Fibroblast of skin of left quadriceps (primary cell): ENCODE measurements at places on chromosomes 6 and 20.
A peak's percentile ranks its signal among the peaks of the same experiment; 100 is the strongest.

DNA sequence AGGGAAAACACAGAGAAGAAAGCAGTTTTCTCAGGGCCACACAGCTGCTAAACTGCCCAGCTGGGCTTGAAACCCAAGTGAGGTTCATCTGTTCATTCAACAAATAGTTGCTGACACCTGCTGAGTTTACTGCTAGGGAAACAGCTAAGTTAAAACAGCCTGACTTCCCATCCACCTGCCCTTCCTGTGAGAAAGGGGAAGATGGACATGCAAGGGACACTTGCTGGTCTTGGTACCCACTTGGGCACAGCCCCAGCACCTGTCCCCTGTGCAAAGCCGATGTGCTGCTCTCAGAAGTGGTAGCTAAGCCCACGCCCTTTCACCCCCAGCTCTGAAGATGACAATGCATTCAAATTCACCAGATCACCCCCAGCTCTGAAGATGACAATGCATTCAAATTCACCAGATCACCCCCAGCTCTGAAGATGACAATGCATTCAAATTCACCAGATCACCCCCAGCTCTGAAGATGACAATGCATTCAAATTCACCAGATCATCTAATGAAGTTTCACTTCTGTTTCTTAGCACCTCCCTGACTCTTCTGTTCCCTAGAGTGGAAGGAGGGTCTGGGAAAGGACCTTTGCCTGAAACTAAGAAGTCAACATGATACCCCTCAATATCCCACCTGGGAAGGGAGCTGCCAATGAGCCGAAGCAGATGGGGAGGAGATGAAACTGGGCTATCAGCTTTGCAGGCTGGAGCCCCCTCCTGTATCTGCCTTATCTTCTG lies 46.0 kb upstream of the TOP1 start:
- DNase-seq, result no peak

DNA sequence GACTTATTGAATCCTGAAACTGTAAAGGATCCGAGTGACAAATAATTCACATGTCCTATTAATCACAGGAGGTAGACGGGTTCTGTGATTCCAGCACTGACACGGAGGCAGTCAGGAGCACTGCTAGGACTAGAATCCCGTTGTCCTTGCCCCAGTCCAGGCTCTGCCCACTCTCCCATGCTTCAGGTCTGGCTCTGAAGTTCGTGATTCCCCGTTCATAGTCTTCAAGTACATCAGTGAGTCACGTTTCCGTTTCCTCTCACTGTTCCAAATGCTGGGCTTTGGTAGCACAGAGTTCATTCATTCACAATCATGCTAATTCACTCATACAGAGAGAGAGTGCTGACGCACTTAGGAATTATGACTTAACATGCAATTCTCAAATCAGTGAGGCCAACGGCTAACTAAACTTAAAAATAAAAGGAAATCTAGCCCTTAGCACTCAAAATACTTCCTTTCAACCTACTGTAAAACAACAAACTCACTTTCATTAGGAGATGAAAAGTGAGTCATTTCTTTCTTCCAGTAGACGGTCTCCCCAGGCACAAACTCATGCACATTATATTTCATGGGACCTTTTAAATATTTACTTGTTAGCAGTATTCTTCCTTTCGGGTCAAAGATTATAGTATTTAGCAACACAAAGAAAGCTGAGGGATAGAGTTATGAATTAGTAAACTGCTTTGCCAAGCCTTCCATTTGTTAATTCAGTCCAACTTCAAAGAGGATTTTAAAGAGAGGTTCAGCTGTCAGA lies 94.0 kb upstream of the NHSL1 start:
- peak; percentile 91 for DNase-seq

DNA sequence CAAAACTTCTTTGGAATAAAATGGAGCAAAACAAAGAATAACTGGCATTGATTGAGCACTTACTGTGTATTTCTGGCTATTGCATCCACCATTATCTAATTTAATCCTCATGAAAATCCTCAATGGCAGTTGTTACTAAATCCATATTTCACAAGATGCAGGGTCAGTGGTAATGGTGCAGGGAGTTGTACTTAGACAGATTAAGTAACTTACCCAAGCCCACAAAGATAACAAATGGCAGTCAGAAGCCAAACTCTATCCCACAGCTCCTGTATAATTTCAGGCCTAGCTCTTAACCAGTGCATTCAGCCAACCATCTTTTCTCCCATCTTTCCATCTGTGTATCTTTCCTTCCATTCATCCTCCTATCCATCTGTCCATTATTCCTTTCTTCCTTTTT lies 29.3 kb upstream of the SSTR4 start:
- DNase-seq, result no peak

DNA sequence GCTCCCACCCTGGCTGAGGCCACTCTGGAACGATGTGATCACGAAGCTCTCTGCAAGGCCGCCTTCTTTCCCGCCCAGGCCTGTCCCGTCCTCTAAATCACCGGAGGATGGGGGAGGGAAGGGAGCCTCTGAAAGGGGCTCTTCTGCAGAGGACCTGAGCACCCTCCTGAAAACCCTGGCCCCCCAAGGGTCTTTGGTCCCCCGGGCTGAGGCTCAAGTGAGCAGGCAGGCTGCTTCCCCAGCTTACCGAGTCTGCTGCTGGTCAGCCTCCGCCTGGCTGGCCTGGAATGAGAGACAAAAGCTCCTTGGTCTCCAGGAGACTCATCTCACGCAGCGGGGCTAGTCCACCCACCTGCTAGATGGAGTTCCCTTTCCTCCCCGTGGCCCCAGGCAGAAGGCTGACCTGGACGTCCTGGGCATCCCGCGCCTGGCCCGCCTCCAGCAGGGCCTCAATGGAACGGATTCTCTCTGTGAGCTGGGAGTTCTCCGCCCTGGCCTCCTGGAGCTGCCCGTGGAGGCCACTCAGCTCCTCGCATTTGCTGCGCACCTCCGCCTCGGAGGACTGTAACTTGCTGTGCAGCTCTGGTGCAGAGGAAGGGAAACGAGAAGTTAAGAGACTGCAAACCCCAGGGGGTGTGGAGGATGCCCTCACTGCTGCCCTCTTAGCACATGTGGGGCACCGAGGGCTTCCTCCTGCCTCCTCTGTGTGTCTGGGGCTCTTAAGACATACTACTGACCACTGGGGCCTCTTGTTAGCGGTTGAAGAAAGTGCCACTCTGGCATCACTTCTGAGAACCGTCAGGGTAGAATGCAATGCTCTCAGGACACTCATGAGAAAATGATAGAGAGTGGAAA lies 54.7 kb downstream of the RRBP1 start:
- DNase-seq, result no peak

DNA sequence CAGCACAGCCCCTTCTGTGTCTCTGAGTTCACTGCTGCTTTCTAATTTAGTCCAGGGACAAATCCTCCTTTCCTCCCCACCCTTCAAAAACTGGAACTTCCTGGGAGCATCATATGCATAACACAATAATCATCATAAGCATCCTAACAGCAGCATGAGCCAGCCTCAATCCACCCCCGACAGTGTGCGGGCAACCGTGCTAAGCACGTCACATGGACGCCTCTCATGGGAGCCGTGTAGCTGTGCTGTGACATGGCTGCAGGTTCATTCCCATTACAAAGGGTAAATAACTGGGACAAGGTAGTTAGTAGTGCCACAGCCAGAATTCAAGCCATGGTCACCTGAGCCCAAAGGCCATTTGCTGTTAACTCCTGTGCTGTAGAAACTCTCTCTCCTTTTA lies 24.5 kb upstream of the ULBP3 start:
- no peak for DNase-seq

- DNase-seq, result no peak
Measured at GRCh38 chr6:89542866-89543265, 95.7 kb downstream of the LYRM2 start.

GRCh38 chr6:143271024-143271423 lies 179.5 kb downstream of the ADAT2 start:
- DNase-seq, result peak; percentile 88

GRCh38 chr20:46089167-46089416 lies 670 bp downstream of the NCOA5 start:
- DNase-seq, result no peak

DNA sequence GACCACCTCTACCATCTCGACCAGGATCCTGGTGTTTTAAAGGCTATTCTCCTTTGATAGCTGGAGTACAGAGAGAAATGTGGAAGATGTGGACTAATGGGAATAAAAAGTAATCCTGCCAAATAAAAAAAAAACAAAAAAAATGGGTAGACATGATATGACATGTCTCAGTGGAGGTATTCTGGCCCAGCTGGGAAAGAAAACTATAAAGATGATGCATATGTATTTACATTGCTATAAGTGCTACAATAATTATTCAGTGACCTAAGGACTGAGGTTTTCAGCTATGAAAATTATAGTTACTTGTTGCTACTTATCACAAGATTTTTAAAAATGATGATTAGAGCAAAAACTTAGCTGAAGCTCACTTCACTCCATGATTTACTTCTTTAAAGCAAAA lies 101.1 kb downstream of the SIM1 start:
- no peak for DNase-seq

DNA sequence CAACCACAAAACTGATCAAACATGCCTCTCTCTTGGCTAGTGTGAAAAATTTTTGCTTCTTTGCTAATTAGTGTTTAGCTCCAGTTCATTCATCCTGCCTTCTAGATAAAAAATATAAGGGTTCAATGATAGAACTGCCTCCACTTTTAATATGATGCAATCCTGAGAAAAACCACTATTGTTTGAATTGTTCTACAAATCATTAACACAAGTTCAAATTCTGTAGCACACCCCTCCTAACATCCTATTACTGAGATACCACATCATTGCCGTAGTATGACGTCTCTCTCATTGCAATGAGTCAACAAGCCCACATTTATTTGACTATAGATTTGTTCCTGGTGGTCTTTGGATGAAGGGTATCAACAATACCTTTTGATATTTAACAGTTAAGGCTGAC lies 365.8 kb upstream of the OPRM1 start:
- no peak for DNase-seq

GRCh38 chr20:14375416-14375985 lies 38.1 kb upstream of the FLRT3 start:
- no peak for DNase-seq

DNA sequence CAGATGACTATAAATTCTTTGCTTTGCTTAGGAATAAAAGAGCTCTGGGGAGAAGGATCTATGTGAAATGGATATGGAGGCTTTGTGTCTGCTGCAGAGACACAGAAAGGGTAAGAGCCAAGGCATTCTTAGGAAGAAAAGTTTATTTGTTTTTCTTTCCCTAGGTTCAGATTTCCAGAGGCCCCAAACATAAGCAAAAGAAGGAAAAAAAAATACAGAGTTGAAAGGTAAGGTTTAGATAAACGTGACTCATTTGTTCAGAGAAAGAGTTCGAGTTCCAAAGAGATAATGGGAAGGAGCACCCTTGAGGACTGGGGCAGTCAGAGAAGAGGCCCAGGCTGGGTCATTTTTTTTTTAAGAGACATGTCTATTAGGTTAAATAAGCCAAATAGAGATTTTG lies 27.4 kb upstream of the BMP5 start:
- no peak for DNase-seq

DNA sequence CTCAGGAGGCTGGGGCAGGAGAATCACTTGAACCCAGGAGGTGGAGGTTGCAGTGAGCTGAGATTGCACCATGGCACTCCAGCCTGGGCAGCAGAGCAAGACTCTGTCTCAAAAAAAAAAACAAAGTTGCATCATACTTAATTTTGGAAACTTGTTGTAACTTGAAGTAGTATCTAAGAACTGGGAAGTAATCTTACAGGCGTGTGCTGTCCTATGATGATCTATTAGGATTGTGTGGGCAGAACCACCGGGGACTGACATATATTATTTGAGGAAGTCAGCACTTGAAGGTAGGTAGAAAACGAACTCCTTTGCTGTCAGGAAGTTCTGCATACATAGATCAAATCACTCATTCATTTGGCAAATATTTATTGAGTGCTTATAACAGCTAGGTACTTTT lies 188.5 kb downstream of the ZNF217 start:
- no peak for DNase-seq

- DNase-seq, result no peak
Measured at GRCh38 chr20:19625426-19625825, 132.6 kb upstream of the RIN2 start.

DNA sequence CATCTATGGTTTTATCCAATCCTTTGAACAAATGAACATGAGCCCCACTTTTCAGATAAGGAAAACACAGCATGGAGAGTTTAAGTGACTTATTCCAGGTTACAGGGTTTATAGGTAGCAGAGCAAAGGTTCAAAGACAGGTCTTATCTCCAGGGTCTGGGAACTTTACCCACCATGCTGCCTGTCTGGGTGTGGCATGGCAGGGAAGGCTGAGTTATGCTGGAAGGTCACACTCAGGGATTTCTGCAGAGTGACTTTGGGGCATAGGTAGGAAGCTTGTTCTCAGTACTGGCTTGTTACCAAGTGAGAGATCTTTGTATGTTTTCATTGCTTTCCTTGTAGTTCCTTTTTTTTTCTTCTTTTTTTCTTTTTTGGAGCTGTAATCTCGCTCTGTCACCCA lies 1.8 kb downstream of the ZNF831 start:
- no peak for DNase-seq

DNA sequence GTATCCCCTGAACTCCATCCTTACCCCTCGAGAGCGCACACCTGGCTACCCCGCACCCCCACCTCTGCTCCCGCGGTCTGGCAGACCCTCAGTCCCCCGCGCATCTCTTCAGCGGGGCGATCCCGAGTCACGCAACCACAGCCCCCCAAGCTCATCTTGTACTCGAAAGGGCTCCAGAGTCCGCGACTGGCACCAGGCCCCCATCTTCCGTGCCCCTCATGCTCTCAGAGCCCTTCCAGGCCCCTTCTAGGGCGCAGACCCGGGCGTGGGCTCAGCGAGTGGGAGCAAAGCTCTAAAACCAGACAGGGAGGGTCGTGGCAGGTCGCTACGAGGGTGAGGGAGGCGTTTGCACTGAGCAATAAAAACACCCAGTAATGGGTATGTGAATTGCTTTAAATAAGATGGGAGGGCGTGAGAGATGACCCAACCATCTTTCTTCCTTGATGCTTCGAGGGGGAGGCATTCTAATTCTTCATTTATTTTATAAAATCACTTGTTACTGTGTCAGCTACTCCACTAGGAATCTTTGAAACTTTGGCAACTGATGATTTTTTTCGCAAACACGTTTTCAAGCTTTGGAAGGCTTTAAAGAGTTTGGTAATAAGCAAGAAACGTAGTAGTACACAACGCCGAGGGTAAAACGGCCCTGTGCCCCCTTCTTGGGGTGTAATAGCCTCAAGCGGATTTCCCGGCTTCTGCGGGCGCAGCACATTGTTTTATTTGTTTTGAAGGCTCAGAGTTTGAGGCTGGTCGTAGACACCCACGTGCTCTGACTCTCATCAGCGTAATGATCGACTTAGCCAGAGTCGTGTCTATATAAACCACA lies 42.6 kb upstream of the SUPT3H start:
- no peak for DNase-seq

DNA sequence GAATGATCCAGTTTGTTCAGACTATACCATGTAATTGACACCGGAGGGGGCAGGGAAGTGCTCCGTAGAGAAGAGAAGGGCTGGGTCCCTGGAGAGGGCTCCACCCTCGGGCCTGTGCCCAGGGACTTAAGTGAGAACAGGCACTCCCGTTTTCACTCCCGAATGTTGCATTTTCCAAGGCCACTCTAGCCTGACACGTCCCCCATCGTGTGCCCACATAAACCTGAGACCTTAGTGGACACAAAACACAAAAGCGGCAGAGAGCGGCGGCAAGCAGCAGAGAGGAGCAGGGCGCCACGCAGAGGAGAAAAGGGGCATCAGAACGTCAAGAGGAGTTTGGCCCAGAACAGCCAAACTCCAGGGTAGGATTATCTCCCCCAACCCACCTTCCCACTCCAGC lies 1405.1 kb downstream of the GRIK2 start:
- no peak for DNase-seq

GRCh38 chr6:24576447-24576846 lies 69.5 kb downstream of the KIAA0319 start:
- no peak for DNase-seq

- DNase-seq, result no peak
Measured at GRCh38 chr20:62156592-62157386, 13.2 kb downstream of the SS18L1 start.
